Epithelial cell of proximal tubule (primary cell): ENCODE measurements at places on chromosomes 7 and 10. TPM values are rescaled to one million over a fixed set of nuclear protein-coding genes. Genes with fewer than 3 reads are reported as not detected.

FKBP6 gene
- total RNA-seq, result not detected in 2 replicates

HERC4 gene
- 27.2 and 27.3 TPM in 2 replicates for total RNA-seq

SPRN gene
- total RNA-seq, result 0.12 and 0.51 TPM in 2 replicates

HECTD2 gene
- 3.7 and 4.1 TPM in 2 replicates for total RNA-seq

- peak; percentile 98 for DNase-seq
These were observed 51.8 kb upstream of the FAM133B start for GRCh38 chr7:92641921-92642511.

- DNase-seq, result no peak
These were observed 70.5 kb downstream of the SHH start for GRCh38 chr7:155741805-155742204.
